Activated CD8-positive, alpha-beta T cell treated with anti-CD3 and anti-CD28 coated beads, Interleukin-2, amount 10 ng/mL, durations not matched to agents 7 days and 5 days (primary cell): ENCODE measurements at places on chromosomes 6 and 20. TPM values are rescaled to one million over a fixed set of nuclear protein-coding genes. Genes with fewer than 3 reads are reported as not detected.

The CD83 gene
- total RNA-seq = 10.1 TPM

The HAO1 gene
- total RNA-seq = not detected

The CST5 gene
- not detected for total RNA-seq

The ARMH2 gene
- total RNA-seq = 1.7 TPM

GRCh38 chr6:167552961-167553735, 228.3 kb downstream of the TTLL2 start:
- no peak overlapping the region for H3K27ac ChIP-seq
- H3K4me1 ChIP-seq = no peaks in the 10 kb centered on the region
- H3K4me3 ChIP-seq = no peak overlapping the region
- no peak for DNase-seq

DNA sequence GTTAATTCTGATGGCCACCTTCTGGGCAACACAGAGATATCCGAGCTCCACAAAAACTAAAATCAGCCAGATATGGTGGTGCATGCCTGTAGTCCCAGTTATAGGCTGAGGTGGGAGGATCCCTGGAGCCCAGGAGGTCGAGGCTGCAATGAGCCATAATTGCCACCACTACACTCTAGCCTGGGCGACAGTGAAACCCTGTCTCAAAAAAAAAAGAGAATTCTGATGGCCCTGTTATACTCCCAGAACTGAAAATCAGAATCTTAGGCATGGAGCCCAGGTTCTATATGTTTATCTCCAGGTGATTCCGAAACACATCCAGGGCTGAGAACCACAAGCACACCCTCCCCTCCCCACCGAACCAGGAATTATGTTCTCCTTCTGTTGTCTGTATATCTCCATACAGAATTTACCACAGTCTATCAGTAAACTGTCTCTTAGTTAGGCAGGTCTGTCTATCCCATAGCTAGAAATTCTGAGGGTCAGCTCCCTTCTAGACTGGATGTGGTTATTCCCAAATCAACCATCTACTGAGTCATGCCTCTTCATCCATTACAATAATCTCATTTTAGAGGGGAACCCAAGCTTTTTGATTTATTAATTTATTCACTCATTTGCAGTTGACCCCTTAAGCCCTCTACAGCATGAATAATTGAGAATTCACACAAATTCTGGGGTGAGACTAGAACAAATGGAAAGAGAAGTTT, 24.8 kb upstream of the CCND3 start:
- no peak for DNase-seq
- H3K27ac ChIP-seq = no peak overlapping the region
- H3K27me3 ChIP-seq = no peaks in the 10 kb centered on the region
- H3K36me3 ChIP-seq = peaks cover 17% of the 10 kb centered on the region

- no peaks in the 10 kb centered on the region for H3K36me3 ChIP-seq
- peaks cover 4% of the 10 kb centered on the region for H3K4me1 ChIP-seq
- H3K4me3 ChIP-seq = no peak overlapping the region
- H3K27me3 ChIP-seq = peaks cover 17% of the 10 kb centered on the region
These were observed 54.1 kb downstream of the VEGFA start for GRCh38 chr6:43823879-43824702.

DNA sequence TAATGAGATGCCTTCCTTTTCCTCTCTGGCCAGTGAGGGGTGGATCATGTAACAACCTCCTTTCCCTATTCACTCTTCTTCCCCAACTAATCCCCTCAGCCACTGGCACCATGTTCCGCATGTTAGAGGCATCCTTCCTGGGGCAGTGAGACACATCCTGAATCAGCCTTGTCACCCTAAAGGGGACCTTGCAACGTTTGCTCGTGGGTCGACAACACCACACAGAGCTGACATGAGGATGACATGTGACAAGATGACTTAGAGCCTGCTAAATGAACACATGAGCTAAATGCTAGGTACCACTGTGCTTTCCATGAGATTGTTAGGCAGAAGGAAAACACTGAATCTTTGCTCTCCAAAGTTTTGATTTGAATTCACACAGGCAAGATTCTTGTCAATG, 129.2 kb downstream of the ATXN1 start:
- DNase-seq = no peak
- H3K4me3 ChIP-seq = no peak overlapping the region
- no peaks in the 10 kb centered on the region for H3K27me3 ChIP-seq
- no peak overlapping the region for H3K27ac ChIP-seq

DNA sequence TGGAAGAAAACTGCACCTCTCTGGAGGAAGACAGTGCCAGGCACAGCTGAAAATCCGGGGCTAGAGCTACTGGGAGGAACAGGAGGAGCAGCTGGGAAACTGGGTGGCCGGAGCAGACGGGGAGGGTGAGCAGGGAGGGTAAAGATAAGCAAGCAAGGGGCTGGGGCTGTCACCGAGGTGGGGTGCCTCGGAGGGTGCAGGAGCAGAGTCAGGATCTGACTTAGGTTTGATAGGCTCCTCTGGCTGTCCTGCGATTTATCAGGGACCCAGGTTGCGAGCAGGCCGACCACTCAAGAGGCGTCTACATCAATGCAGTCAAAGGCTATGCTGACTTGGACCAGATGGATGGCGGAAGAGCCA, 12.3 kb downstream of the TSHZ2 start:
- no peaks in the 10 kb centered on the region for H3K27me3 ChIP-seq
- DNase-seq = no peak
- H3K27ac ChIP-seq = no peak overlapping the region
- H3K36me3 ChIP-seq = no peaks in the 10 kb centered on the region
- peaks cover 6% of the 10 kb centered on the region for H3K4me1 ChIP-seq

DNA sequence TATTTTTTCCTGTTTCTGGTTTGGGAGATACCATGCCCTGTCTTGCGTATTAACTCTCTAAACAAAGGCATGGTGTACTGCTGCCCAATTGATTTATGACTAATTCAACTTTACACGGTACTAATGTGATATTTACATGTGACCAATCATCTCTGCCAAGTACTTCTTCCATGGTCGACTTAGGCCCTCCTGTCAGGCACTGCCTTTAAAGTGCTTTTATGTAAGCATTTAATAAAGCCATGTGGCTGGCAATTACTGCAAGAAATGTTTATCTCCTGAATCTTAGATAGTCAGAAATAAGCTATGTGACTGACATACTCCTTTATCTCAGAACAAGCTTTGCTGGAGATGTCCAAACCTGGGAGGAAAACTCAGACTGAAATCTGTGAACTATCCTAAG, 323.4 kb downstream of the BTBD3 start:
- H3K27ac ChIP-seq = no peak overlapping the region
- H3K4me3 ChIP-seq = no peak overlapping the region
- no peaks in the 10 kb centered on the region for H3K36me3 ChIP-seq
- H3K27me3 ChIP-seq = no peaks in the 10 kb centered on the region

GRCh38 chr20:16821211-16822089, 73.3 kb downstream of the OTOR start:
- H3K4me1 ChIP-seq = no peaks in the 10 kb centered on the region
- DNase-seq = peak; percentile 47
- H3K27ac ChIP-seq = no peak overlapping the region
- H3K36me3 ChIP-seq = no peaks in the 10 kb centered on the region
- peaks cover 12% of the 10 kb centered on the region for H3K27me3 ChIP-seq

DNA sequence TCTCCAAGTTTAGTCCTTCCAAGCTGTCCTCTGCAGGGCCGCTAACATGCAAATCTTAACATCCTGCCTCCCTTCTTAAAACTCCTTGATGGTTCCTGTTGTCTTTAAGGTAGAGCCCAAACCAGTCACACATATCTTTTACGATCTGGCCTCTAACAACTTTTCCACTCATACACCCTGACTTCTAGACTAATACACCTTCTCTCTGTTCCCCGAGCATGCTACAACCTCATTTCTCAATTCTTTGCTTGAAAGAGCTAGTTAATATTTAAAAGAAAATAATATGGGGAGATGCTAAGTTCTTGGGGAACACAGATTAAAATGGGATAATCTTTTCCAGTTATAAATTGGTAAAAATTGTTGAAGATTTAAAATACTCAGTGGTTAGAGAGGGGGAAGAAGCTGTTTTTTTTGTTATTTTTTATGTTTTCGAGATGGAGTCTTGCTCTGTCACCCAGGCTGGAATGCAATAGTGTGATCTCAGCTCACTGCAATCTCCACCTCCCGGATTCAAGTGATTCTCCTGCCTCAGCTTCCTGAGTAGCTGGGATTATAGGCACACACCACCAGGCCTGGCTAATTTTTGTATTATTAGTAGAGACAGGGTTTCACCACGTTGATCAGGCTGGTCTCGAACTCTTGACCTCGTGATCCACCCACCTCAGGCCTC, 250.7 kb downstream of the MAFB start:
- no peaks in the 10 kb centered on the region for H3K27me3 ChIP-seq
- no peak overlapping the region for H3K27ac ChIP-seq
- H3K4me1 ChIP-seq = no peaks in the 10 kb centered on the region
- no peaks in the 10 kb centered on the region for H3K36me3 ChIP-seq
- no peak overlapping the region for H3K4me3 ChIP-seq
- DNase-seq = no peak

- H3K36me3 ChIP-seq = peaks cover 13% of the 10 kb centered on the region
- H3K27ac ChIP-seq = no peak overlapping the region
- no peaks in the 10 kb centered on the region for H3K27me3 ChIP-seq
These were observed 449.7 kb downstream of the CDKAL1 start for GRCh38 chr6:20983961-20984360.
